ENCODE measurements at places on chromosomes 2 and 18.

GRCh38 chr18:36211612-36212065 is 24.3 kb downstream of the MOCOS start:
- DNase-seq = no peak

- DNase-seq = no peak
Measured at GRCh38 chr18:79965119-79965902, 868 bp downstream of the HSBP1L1 start.

DNA sequence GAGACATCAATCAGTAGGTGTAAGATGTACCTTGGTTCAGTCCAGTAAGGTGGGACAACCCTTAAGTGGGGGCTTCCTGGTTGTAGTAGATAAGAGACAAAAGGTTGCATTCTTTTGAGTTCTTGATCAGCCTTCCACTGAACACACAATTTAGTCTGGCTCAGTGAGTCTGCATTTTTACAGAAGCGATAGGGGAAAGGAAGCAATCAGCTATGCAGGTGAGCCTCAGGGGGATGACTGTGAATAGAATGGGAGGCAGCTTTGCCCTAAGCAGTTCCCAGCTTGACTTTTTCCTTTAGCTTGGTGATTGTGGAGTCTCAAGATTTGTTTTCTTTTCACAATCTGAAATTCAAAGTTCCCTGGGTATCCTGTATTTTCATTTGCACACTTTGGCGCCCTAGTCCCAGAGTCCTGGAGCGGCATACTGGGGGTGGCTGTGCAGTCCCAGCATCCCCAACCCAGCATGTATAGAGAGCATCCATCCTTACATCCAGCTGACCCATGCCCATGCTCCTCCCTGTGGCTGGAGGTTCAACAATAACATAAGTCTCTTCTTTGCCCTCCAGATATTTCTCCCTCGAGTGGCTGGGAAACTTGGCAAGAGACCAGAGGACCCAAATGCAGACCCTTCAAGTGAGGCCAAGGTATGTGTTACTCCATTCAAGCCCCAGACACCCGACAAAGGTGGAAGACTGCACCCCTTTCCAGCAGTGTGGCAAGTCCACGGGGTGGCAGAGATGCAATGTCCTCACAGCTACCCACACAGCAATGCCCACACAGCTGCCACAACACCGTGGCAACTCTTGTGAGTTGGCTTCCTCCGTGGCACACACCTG is 20.1 kb upstream of the PRLH start:
- DNase-seq = no peak

DNA sequence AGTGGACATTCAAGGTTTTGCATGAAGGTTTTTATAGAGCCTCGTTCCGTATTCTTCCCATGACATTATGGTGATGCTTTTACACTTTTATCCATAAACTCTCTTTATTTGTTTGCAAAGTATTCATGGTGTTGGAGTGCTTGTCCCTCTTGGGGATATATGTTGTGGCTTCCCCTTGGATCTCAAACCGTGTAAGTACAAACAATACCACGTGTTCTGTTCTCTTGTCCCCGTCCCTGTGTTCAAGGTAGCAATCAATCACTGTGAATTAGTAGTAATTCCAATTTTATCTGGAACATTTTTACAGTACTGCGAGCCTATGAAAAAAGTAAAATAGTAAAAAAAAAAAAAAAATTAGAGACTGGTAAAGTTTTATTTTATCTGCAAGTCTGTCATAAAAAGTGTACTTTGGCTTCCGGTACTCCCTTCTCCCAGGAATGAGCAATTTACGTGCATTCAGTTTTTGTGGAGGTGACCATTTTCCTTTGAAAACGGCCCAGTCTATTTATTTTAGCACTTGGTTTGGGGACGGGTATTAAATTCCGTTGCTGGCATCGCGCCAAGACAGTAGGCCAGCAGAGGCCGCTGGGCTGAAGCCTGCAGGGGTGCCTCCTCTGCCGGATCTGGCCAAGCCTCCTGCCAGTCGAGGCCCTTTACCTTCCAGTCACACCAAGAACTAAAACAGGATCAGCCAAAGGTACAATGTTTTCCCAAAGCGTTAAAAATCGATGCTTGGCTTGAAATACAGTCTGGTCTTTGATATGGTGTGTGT is 175.7 kb downstream of the SOCS6 start:
- peak; percentile 17 for DNase-seq

- no peak for DNase-seq
Measured at GRCh38 chr2:151207100-151207499, 54.6 kb downstream of the RBM43 start.

GRCh38 chr2:20643060-20643459 is 7.8 kb downstream of the HS1BP3 start:
- DNase-seq = no peak

- no peak for DNase-seq
Measured at GRCh38 chr2:189982780-189983394, 79.6 kb downstream of the MSTN start.

DNA sequence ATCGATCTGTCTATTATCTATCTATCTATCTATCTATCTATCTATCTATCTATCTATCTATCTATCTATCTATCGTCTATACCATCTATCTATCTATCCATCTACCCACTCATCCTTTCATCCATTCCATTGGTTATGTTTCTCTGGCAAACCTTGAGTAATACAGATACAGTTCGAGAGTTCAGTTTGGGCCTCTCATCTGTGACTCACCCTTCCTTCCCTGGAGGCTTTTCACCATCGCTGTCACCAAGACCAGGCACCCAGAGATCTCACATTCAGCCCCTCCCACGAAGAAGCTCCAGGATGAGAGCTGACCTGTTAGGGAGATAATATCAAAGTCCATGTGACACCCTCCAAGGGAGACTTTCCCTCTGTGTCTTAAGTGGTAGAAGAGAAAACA is 164.1 kb upstream of the CELF4 start:
- no peak for DNase-seq

GRCh38 chr18:44841752-44842587 is 161.3 kb downstream of the SETBP1 start:
- DNase-seq = no peak

All from NCI-H187 (cell line).